NCI-H1417 treated with DMSO at 0.1 percent for 48 hours (cell line): ENCODE measurements at places on chromosomes 2 and 18.

- DNase-seq = no peak
Observed at GRCh38 chr2:12847694-12848575, 131.2 kb downstream of the TRIB2 start.

DNA sequence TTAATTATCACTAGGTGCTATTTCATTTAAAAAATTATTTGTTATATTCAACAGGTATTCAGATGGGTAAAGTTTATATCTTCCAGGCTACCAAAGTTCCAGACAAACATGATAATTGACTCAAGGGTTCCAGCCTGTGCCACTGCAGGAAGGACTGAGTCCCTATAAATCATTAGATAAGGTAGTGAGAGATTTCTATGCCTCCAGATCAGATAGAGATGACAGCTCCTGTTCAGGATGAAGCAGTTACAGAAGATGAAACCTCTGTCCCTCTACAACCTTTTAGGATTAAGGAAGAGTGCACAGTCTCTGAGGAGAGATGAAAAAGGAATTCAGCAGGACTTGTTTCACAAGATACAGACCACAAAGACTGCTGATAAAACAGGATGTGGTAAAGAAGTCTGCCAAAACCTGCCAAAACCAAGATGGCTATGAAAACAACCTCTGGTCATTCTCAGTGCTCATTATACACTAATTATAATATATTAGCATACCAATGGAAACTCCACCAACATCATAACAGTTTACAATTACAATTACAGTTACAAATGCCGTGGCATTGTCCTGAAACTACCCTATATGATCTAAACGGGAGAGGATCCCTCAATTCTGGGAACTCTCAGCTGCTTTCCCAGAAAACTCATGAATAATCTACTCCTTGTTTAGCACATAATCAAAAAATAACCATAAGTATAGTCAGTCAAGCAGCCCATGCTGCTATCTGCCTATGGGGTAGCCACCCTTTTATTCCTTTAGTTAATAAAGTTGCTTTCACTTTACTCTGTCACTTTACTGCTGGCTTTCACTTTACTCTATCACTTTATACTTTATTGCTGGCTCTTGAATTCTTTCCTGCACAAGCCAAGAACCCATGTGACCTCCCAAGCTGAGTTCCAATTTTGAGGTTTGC lies 288.5 kb downstream of the PDE11A start:
- no peak for DNase-seq

DNA sequence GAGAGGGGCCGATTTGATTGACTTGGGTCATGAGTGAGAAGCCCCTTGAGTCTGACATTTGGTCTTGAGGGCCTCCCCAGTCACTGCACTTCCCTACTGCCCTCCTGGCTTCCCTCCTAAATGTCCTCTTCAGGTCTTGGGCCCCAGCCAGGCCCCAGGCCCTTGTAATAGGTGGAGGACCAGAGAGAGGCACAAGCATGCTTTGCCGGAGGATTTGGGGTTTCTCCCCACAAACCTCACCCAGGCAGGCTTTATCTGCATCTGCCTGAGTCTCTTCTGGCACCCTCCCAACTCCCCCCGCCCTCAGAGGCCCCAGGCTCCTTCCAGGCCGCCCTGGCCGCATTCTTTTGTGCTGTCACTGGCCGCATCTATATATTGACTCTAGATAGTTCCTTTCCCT lies 270.7 kb downstream of the HAUS1 start:
- DNase-seq = no peak

- DNase-seq = no peak
Observed at GRCh38 chr2:98480598-98480997, 35.9 kb downstream of the INPP4A start.

- no peak for DNase-seq
Observed at GRCh38 chr18:56716692-56717146, 65.6 kb downstream of the WDR7 start.

DNA sequence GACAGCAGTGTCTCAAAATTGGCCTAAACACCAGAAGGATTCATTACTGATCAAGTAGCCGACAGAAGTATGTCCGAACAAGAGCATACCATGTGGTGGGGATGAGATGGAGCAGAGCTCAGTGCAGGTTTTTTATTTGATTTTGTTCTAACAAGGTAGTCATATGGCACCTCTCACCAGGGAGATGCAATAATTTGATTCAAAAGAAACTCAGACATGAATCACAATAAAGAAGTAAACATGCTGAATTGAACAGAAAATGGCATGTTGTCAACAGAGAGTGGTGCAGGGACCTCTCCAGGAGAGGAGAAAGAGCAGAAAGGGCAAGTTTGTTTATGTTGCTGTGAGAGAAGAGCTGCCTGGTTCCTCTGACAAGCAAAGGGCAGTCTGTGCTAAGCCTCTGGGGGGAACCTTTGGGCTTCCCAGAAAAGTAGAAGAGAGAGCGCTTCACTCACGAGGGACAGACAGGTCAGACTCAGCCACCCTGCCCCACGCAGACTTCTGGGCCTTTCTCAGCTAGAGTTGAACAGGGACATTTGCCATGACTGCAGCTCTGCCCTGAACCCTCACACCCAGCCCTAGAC lies 351.3 kb upstream of the RAB12 start:
- DNase-seq = no peak

- DNase-seq = no peak
Observed at GRCh38 chr2:100767224-100767653, 52.7 kb upstream of the NPAS2 start.

GRCh38 chr2:45241061-45241561 lies 231.9 kb upstream of the SIX2 start:
- DNase-seq = no peak

DNA sequence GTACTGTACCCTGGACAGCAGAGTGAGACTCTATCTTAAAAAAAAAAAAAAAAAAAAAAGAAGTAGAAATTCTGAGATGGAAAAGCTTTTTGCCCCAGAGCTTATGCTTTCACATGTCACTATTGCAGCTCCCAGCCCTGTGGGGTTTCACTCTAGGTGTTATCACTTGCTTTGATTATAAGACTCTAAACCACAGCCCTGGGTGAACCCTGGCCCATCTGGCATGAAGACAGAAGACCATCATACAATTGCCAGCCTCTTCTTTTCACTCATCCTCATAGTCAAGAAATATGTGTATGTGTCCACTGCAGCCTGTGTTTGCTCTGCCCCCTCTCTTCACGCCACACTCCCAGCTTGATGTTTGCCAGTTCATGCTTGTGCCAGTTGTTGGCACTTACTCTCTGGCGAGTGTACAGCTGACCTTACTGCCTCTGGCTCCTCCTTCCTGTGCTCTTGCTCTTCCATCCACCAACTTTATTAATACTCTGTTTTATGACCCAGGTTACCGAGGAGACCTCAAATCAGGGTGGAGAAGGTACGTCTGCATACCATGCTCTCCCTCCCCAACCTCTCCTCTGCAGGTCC lies 136.7 kb upstream of the NCK2 start:
- DNase-seq = no peak

- no peak for DNase-seq
Observed at GRCh38 chr18:73954268-73954667, 193.4 kb downstream of the FBXO15 start.

GRCh38 chr2:47054868-47055267 lies 100.2 kb downstream of the STPG4 start:
- DNase-seq = no peak

DNA sequence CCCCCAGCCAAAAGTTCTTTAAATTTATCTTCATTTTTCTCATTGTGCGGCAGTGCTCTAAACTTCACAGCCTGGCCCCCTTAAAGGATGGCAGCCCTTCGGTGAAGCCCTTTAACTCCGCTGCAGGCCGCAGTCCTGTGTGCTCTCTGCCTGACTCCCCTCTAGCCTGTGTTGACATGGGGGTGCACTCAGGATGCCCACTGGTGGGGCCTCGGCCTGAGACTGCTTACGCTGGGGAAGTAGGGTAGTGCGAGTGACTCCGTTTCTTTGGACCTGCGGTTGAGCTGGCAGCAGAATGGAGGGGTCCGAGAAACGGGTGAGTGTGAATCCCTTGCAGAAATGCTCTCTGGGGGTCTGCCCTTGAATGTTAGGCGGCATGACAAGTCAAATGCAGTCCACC lies 5.6 kb downstream of the RAB12 start:
- no peak for DNase-seq

DNA sequence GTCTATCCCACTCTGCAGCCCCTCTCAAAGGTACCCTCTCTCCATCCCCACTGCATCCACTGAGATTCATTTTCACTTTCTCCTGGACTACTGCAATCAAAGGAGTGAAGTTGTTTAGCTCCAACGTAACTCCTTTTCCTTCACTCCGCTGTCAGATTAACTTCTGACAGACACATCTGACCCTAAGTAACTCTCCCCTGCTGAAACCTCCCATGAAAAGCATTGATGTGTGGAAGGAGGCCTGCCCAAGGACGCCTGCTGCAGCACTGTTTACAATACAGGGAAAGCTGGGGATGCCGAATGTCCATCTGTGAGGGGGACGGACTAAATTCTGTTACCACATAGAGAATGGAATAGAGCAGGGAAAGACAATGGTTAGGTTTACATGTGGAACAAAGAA lies 114.8 kb downstream of the TMEM163 start:
- no peak for DNase-seq

DNA sequence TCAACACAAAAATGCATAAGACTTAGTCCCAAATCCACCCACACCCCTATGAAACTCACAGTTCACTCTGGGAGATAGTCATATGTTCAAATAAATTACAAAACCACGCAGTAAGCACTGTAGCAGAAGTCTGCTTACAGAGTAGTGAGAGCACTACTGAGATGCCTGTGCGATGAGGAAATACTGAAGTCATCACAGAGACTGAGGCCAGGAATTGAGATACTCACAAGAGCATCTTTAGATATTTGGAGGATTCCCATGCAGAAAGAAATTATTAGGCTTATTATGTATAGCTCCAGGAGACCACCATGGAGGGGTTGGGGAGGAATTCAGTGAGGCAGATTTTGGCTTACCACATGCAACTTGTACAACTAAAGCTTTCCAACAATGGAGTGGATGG lies 82.3 kb downstream of the ANTXR1 start:
- no peak for DNase-seq

GRCh38 chr2:69099541-69099940 lies 86.6 kb downstream of the ANTXR1 start:
- DNase-seq = no peak

GRCh38 chr18:21081426-21081825 lies 30.2 kb downstream of the ROCK1 start:
- no peak for DNase-seq

- no peak for DNase-seq
Observed at GRCh38 chr18:44859263-44859662, 178.6 kb downstream of the SETBP1 start.

- DNase-seq = no peak
Observed at GRCh38 chr2:50606860-50607259, 425.1 kb downstream of the NRXN1 start.

DNA sequence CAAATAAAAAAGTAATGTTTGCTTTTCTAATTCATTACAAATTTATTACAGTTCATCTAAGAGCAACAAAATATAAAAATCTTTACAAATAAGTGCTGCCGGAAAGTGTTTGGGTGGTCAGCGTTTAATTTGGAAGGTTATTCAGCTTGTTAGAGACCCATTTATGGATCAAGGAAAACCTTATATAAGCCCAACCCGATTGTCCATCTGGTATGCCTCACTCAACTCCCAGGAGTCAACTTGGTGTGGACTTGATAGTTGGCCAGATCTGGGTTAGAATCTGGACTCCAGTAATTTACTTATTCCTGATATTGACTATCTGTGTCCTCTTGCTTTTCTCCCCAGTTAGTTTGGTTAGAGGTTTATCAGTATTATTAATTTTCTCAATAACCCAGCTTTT lies 106.2 kb downstream of the KCTD1 start:
- DNase-seq = no peak

GRCh38 chr18:24364177-24364576 lies 33.4 kb downstream of the OSBPL1A start:
- no peak for DNase-seq

DNA sequence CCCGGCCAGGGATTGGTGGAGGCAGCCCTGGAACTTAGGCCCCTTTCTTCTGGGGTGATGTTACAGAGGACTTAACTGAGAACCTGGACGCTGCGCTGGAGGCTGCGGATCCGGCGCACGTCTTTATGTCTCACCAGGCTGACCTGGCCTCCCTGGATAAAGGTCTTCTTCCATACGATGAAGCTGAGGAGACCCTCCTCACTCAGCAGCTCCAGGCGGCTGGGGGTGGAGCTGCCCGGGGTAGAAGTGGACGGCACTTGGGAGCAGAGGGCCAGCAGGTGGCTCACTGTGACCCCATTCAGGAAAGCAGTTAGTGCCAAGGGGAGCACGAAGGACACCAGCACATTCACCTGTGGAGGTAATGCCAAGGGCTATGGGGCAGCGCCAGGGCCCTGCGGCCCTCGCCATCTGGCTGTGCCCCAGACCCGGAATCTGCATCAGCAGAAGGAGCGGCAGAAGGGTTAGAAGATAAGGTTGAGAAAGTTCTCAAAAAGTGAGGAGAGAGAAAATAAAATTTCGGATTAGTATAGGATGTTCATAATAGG lies 8.0 kb downstream of the NTSR2 start:
- no peak for DNase-seq

DNA sequence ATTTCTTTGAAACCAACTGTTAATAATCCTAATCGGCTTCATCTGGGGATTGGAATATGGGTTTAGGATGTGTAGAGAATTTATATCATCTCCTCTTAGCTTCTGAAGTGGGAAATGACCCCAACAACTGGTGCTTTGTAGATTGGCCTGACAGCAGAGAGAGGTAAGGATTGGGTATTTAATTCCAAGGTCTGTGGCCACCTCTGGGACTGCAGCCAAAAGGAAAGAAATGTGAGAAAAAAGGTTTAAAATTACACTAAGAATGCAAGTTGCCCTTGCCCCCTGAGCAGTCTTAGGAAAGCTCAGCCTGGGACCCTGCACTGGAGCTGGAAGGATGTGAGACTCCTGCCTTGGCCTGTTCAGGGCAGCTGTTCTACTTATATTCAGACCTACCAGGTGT lies 157.1 kb downstream of the FTCDNL1 start:
- no peak for DNase-seq

DNA sequence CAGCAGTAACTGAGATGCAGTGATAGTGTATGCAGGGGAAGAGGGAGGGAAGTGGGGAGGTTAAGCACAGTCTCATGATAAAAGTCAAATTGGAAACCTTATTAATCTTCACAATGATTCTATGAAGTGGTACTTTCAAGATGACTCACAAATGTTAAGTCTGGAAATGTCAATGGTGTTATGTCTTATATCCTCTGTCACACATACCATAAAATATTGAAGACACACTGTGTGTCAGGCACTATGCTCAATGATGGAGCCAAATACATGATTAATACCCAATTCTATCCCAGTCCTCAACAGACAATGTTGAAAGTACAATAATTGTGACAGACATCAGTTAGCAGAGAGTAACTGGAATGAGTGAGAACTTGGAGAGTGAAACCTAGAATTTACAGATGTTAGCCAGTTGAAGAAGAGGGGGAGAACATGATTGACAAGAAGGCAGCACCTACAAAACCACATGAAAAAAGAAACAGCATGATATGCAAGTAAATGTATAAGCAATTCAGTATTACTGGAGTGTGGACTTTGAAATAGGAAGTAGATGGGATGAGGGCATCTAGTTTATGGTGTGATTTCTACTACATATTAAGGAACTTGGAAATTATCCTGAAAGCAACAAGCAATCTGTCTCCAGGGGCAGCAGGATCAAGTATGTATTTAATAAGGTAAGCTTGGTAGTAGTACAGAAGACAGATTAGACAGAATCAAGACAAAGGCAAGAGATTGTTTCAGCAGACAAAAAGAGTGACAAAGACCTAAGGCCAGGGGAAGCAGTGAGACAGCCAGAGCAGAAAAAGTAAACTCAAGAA lies 107.6 kb downstream of the STRN start:
- DNase-seq = no peak

GRCh38 chr2:198706476-198707082 lies 751.2 kb downstream of the SATB2 start:
- no peak for DNase-seq
